ENCODE measurements at places on chromosomes 3 and 15.

- no peak for DNase-seq
Measured at GRCh38 chr3:179027326-179027900, 44.2 kb downstream of the ZMAT3 start.

GRCh38 chr3:170797685-170798084 is 72.3 kb downstream of the RPL22L1 start:
- DNase-seq = no peak

GRCh38 chr3:191238321-191238817 is 39.3 kb downstream of the OSTN start:
- DNase-seq = no peak

- DNase-seq = no peak
Measured at GRCh38 chr3:83934192-83935021, 1024.4 kb upstream of the CADM2 start.

- DNase-seq = no peak
Measured at GRCh38 chr3:142211034-142211433, 14.4 kb downstream of the GK5 start.

DNA sequence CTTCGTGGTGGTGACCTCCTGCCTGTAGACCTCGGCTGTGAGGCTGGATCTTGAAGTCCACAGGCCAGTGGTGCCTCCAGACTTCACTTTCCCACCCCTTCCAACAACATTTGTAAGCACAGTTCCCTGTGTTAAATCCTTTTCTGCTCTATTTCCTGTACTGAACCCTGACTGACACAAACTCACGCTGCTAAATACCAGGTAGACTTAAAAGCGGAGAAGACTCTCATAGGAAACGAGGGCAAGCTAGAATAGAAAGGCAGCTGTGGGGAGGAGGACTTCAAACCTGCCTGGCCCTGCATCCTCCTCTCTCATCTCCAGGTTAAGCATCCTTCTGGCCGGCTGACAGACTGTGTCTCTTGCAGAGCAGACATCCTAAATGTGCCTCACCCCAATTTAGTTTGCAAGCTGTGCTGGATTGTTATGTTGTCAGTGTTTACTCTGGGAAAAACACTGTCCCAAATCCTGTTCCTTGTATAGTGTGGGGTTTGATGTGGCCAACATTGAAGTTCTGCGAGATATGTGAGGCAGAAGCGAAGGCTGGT is 58.5 kb upstream of the LARS2 start:
- no peak for DNase-seq

GRCh38 chr3:186411994-186412393 is 50.0 kb upstream of the DGKG start:
- DNase-seq = no peak

DNA sequence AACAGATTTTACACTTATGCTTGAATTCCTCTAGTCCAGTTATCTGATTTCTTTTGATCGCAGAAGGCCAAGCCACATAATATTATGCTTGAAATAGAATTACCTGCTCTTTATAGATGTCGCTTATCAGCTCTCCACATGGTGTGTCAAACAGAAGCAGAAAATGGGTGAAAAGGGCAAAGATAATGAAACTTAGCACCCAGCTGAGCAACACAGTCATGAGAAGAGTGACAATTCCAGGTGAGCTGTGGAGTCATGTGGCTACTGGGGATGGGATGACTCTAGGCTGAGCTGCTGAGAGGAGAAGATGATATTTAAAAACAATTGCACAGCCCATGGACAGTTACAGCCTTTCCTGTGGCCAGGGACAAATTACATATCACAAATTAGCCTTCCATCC is 398.7 kb upstream of the PDZRN3 start:
- no peak for DNase-seq

- no peak for DNase-seq
Measured at GRCh38 chr3:55574671-55575070, 87.6 kb upstream of the WNT5A start.

GRCh38 chr3:52874864-52875587 is 22.3 kb downstream of the STIMATE start:
- no peak for DNase-seq

DNA sequence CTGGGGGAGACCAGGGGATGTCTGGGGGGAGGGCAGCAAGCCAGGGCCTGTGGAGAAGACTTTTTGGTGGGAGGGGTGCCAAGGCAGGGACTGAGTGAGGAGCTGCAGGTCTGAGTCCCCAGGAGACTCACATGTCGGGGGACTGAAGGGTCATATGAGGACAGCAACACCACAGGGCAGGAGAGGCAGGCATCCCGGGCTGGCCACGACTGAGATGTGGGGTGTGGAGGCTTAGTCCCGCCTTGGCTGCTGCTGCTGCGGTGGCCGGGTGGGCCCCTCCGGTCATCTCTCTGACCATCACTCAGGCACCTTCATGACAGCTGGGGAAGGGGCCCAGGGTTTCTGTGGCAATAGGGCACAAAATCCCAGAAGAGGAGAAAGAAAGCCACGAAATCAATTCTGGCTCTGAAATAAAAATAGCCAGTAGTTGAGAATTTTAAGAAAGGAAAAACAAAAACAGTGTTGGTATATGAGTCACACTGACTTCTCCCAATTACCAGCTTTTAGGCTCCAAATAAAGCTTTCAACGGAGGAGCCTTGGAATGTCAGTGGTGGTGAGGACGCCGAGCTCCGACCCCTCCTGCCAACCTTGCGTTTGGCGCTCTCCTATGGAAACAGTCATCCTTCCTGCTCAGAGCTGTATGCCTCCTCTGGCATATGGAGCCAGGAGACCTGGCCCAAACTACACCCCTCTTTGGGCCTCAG is 52.9 kb upstream of the ITGA11 start:
- no peak for DNase-seq

GRCh38 chr15:101093958-101094357 is 157.9 kb downstream of the CHSY1 start:
- no peak for DNase-seq

- DNase-seq = no peak
Measured at GRCh38 chr15:67768313-67768977, 56.9 kb upstream of the SKOR1 start.

- DNase-seq = no peak
Measured at GRCh38 chr15:33086500-33087121, 107.9 kb downstream of the FMN1 start.

- no peak for DNase-seq
Measured at GRCh38 chr3:153273217-153273616, 111.2 kb downstream of the RAP2B start.

DNA sequence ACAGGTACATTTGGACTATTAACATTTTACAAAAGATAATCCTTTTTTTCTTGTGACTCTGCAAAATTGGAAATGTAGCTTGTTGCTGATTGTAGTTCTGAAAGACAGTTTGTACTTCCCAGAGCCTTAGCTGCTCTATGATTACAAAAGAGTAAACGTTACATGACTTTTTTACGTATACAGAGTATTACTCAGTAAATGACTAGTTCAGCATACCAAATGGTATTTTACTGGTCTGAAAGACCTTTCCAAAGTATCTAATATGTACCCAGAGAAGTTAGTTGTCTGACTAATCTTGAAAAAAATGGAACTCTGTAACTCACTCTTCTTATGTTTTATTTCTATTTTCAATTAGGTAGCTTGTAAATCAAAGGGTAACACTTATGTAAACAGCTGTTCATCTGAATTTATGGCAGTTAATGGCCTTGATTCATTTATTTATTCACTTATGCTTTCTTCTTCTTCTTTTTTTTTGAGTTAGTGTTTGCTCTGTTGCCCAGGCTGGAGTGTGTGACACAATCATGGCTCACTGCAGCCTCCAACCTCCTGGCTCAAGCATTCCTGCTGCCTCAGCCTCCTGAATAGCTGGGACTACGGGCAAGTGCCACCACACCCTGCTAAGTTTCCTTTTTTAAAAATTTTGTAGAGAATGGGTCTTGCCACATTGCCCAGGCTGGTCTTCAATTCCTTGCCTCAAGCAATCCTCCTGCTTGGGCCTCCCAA is 151.7 kb downstream of the C3orf38 start:
- no peak for DNase-seq

- DNase-seq = no peak
Measured at GRCh38 chr3:70556056-70556455, 243.6 kb upstream of the MDFIC2 start.

DNA sequence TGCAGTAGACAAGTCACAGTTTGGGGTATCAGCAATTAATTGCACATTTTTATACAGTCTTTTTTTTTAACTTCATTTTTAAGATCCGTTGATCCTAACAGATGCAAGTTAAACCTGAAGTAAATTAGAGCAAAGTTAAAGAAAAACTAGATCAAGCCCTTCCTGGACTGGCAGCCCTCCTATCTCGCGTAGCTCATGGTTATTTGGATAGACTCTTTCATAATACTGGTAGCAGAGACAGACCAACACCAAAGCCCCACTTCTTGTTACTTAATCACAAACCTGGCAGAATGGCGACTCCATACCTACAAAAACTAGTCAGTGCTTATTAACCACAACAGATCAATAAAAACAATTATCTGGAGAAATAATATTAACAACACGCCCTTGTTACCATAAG is 26.8 kb downstream of the SOX2 start:
- DNase-seq = no peak

DNA sequence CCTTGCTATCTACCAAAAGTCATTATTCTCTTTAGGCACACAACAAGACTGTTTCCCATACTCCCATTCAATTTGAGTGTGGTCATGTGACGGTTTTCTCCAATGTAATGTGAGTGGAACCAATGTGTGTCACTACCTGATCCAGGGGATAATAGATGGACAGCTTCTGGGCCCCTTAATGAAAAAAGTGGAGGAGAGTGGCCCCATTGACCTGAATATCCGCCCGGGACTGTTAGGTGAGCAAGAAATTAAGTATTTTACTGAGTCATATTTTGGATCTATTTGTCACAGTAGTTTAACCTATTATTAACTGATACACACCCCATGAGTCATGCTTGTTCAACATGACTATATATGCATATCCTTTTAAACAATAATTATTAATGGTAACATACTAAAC is 15.1 kb upstream of the ARID3B start:
- DNase-seq = no peak

GRCh38 chr3:72177075-72178050 is 392.4 kb upstream of the PROK2 start:
- DNase-seq = no peak

GRCh38 chr15:98735895-98736617 is 87.7 kb downstream of the IGF1R start:
- no peak for DNase-seq

GRCh38 chr15:72907733-72908132 is 124.2 kb upstream of the ADPGK start:
- DNase-seq = no peak

- no peak for DNase-seq
Measured at GRCh38 chr3:26233374-26233773, 389.2 kb upstream of the LRRC3B start.

All from stimulated activated CD4-positive, alpha-beta T cell treated with anti-CD3 and anti-CD28 coated beads, Interleukin-1b, Interleukin-23, amount 100 ng/mL, for 4 hours (primary cell).